Activated T-cell treated with anti-CD3 and anti-CD28 coated beads, Interleukin-2, amount 50 U/mL, for 72 hours (primary cell): ENCODE measurements at places on chromosomes 1 and 21.

GRCh38 chr1:38418195-38419030 is 371.8 kb upstream of the POU3F1 start:
- DNase-seq: no peak

- DNase-seq: no peak
Observed at GRCh38 chr1:2251786-2252185, 23.7 kb downstream of the SKI start.

DNA sequence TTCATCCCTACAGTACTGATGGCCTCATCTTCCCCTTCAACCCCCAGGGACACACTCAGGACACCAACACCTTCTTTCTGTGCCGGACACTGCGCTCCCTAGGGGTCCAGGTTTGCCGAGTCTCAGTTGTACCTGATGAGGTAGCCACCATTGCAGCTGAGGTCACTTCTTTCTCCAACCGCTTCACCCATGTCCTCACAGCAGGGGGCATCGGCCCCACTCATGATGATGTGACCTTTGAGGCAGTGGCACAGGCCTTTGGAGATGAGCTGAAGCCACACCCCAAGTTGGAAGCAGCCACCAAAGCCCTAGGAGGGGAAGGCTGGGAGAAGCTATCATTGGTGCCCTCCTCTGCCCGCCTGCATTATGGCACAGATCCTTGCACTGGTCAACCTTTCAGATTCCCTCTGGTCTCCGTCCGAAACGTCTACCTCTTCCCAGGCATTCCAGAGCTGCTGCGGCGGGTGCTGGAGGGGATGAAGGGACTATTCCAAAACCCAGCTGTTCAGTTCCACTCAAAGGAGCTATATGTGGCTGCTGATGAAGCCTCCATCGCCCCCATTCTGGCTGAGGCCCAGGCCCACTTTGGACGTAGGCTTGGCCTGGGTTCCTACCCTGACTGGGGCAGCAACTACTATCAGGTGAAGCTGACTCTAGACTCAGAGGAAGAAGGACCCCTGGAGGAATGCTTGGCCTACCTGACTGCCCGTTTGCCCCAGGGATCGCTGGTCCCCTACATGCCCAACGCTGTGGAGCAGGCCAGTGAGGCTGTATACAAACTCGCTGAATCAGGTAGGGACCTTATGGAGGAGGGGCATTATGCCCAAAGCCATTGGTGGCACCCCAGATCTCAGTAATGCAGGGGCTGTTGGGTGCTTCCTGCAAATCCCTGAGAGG is 5.1 kb upstream of the LENEP start:
- no peak for DNase-seq

DNA sequence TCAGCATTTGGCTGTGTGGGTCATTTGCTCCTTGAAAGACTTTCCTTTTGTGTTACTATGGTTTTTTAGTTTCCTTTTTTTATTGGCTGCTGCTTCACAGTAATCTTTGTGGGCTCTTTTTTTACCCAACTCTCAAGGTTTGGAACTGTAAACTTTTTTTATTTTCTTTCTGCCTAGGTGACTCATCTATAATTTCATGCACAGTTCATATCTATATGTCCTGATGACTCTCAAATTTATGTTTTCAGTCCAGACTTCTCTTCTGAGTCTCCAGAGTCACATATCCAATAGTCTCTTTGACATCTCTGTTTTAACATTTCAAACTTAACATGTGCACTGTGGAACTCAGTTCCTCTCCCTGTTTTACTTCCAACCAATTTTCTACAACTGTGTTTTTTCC is 83.4 kb downstream of the ATF6 start:
- no peak for DNase-seq

DNA sequence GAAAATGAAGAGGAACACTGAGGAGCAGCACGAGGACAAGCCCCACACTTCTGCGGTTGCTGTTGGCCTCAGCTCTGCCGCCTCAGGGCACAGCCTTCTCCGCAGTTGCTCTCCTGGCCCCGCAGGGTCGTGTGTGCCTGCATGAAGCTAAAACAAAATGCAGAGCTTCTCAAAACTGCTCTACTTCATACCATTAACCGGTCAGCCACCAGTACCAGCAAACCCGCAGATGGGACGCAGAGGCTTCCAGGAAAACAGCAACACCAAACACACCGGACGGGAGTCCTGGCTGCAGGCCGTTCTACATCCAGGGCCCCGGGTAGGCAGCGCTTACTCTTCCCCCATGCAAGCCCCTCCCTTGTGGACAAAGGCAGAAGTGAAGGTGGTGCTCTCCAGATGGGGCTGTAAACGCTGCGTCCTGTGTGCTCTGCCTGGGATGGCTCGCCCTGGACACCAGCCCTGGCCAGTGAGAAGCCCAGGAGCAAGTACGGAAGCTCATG is 7.1 kb upstream of the C1orf159 start:
- no peak for DNase-seq

- no peak for DNase-seq
Observed at GRCh38 chr1:6967431-6968111, 182.3 kb downstream of the CAMTA1 start.

GRCh38 chr1:197327776-197328364 is 59.8 kb downstream of the CRB1 start:
- DNase-seq: no peak

DNA sequence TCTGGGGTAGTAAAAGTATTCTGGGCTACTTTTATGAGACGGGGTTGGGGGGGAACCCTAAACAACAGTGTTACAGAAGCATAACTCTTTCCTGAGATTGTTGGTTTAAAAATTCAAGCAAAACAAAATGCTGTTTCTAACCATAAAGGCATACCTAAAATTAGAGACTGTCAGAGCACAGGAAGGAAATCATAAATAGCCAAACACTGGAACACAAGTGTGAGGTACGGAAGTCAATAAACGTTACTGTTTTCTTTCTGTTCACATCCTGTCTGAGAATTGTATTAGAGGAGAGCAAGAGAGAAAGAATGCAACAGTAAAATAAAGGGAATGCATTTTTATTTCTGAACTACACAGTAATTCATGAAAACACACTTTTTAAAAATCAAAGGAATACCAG is 42.8 kb upstream of the IL12RB2 start:
- no peak for DNase-seq

DNA sequence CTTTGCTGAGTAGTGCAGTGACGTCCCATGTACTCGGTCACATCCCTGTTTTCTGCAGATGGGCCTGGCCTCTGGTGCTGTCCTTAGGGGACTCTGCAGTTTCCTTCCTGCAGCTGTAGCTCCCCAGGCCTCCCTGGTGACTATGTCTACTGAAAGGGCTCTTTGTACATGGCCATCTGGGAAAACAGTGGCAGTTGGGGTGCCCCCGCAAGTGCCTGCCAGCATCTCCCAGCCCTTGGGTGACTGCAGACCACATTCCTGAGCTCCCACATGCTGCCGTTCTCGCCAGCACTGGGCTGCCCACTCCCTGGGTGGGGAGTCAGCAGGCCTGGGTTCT is 37.5 kb upstream of the KCNA10 start:
- no peak for DNase-seq

GRCh38 chr1:62325681-62326080 is 6.4 kb upstream of the KANK4 start:
- no peak for DNase-seq

DNA sequence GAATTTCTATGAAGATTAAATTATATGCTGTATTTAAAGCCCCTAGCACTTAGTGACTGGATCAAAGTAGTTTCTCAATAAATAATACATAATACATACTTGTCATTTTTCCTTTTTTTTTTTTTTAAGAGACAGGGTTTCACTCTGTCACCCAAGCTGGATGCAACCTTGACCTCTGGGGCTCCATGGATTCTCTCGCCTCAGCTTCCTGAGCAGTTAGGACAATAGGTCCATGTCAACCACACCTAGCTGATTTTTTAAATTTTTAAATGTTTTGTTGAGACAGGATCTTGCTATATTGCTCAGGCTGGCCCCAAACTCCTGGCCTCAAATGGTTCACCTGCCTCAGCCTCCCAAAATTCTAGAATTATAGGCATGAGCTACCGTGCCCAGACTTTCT is 5.9 kb downstream of the ACADM start:
- no peak for DNase-seq

- DNase-seq: peak; percentile 12
Observed at GRCh38 chr1:241592273-241592958, 47.8 kb downstream of the CHML start.

- no peak for DNase-seq
Observed at GRCh38 chr1:90709535-90709934, 7.6 kb downstream of the BARHL2 start.

DNA sequence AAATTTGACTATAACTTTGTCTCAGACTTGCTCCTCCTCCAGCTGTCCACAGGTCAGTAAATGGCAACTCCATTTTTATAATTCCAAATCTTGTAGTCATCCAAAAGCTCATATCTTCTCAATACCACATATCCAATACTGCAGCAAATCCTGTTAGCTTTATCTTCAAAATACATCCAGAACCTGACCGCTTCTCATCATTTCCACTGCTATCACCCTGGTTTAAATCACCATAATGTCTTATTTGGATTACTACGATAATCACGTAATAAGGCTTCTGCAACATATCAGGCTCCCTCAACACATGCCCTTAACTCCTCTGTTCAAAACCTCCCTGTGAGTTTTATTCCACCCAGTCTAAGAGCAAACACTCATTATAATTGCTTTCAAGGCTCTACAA is 34.5 kb downstream of the ERO1B start:
- no peak for DNase-seq

GRCh38 chr1:25996966-25997827 is 666 bp downstream of the PAFAH2 start:
- DNase-seq: peak; percentile 17

DNA sequence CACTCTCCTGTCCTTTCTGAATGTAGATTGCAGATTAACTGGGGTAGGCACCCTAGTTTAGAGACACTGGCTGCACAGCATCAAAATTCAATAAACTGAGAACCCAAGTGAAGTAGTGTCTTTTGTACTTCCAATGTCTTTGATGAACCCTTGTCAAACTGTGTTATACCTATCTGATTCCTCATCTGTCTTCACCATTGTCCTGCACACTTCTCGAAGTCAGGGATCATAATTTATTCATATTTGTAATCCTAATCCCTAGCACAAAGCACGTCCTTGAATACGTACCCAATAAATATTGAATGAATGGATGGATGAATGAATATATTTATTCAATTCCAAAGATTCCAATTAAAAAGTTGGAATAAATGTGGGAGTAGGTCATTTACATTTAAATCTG is 256.6 kb upstream of the PTBP2 start:
- no peak for DNase-seq

DNA sequence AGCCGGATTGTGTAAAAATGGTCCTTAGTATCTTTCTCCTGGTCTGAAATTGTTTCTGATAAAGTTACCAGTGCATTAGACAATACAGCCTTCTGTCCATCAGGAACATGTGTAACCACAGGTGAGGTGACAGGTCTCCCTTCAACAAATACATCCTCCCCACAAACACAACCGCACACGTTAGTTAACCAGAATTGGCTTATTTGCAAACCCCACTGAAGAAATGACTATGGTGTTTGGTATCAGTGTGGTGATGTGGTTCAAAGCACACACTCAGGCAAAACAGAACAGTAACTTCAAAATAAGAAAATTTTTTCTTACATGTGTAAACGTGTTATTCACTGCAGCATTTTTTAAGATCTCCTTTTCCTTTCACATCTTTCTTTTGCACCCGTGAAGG is 517.2 kb upstream of the NR5A2 start:
- no peak for DNase-seq

- DNase-seq: no peak
Observed at GRCh38 chr1:191831572-191831971, 326.7 kb upstream of the RGS18 start.

- DNase-seq: no peak
Observed at GRCh38 chr1:90821788-90822359, 104.8 kb upstream of the BARHL2 start.

DNA sequence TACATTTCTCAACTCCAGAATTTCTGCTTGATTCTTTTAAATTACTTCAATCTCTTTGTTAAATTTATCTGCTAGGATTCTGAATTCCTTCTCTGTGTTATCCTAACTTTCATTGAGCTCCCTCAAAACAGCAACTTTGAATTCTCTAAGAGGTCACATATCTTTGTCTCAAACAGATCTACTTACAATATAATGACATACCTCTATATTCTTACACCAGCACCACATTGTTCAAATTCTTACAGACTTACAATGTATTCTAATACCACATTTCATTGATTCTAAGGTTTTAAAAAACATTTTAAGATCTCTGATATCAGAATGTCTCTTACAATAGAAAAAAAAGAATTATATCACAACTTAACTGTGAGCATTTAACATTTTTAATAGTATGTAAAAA is 77.4 kb downstream of the DIRAS3 start:
- DNase-seq: no peak

DNA sequence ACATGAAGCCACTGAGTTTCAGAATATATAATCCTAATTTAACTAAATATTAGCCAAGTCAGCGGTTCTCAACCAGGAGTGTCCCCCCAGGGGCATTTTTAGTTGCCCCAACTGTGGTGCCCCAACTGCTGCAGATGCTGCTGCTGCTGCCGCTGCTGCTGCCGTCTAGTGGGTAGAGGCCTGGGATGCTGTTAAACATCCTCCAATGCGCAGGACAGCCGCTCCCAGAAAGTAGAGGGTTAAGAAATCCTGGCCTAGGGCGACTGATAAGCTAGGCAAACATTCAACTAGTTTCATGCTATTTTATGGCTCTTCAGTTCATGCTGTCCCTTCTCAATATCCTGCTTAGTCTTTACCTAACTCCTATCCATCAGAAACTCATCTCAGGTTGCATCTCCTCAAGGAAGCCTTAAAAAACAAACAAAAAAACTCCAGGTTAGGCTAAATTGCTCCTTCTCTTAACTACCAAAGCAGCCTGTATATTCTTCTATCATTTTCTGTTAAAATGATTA is 9.9 kb upstream of the DCAF6 start:
- DNase-seq: no peak

- no peak for DNase-seq
Observed at GRCh38 chr1:239897458-239897857, 194.2 kb upstream of the FMN2 start.

DNA sequence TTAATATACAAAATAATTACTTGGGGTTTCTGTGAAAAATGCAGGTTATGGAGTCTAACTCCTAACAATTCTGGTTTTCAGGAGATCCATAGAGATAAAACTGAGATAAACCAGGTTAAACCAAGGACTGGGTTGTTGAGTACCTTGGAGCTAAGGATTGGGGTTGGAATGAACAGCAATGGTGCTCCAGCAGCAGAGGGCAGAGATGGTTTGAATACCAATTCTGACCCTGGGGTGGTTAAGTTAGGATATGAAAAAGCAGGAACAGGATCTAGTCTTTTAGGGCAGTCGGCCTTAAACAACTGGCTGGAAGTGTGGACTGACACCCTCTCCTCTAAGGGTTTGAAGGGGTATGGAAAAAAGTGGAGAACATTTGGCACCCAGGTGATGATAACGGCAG is 53.0 kb downstream of the UROD start:
- DNase-seq: no peak
